ENCODE measurements at places on chromosomes 7 and 10.

- no peak for DNase-seq
These were observed 15.1 kb upstream of the MRC1 start for GRCh38 chr10:17793823-17794644.

- DNase-seq: no peak
These were observed 92.4 kb downstream of the ARID5B start for GRCh38 chr10:61993711-61994401.

DNA sequence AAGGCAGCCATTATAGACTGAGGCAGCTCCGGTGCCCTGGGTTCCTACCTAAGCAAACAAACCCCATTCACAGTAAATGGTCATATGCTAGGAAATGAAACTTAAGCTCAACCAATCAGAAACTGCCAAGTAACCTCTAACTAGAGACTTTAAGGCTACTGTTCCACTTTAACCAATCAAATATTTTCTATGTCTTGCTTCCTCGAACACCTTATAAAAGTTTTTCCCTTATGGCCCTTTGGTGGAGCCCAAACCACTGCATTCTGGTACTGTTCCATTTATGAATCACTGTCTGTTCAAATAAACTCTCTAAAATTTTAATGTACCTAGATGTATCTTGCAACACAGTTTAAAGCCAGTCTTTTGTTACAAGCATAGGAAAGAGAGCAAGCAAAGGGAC lies 361.1 kb downstream of the HGF start:
- DNase-seq: no peak

GRCh38 chr7:128275681-128276080 lies 34.6 kb downstream of the LEP start:
- DNase-seq: no peak

GRCh38 chr10:127522298-127522697 lies 26.8 kb upstream of the NPS start:
- DNase-seq: no peak

GRCh38 chr7:154167051-154167450 lies 114.9 kb downstream of the DPP6 start:
- DNase-seq: no peak

- DNase-seq: peak; percentile 69
These were observed 825 bp downstream of the RAB11FIP2 start for GRCh38 chr10:118045837-118046394.

GRCh38 chr10:52965938-52966401 lies 193.4 kb upstream of the MBL2 start:
- peak; percentile 43 for DNase-seq

DNA sequence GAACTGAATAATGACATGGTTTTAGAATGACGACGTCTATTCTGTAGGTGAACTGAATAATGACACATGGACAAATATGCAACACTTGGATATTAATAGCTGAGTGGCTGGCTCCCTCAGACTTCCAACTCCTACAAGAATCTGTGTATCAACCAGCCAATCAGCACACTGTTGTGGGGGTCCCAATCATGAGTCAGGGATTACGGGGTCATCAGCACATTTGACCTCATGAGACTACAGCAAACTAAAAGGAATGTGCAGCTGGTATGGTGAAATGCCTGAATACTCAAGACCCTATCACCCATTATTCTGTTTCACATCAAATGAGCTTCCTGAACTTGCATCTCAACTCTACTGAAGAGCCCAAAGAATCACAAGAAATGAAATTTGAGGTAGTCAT lies 192.5 kb downstream of the ANK3 start:
- DNase-seq: no peak
